Lung (tissue), 17 donors: ENCODE measurements at places on chromosomes 1 and 21.

DNA sequence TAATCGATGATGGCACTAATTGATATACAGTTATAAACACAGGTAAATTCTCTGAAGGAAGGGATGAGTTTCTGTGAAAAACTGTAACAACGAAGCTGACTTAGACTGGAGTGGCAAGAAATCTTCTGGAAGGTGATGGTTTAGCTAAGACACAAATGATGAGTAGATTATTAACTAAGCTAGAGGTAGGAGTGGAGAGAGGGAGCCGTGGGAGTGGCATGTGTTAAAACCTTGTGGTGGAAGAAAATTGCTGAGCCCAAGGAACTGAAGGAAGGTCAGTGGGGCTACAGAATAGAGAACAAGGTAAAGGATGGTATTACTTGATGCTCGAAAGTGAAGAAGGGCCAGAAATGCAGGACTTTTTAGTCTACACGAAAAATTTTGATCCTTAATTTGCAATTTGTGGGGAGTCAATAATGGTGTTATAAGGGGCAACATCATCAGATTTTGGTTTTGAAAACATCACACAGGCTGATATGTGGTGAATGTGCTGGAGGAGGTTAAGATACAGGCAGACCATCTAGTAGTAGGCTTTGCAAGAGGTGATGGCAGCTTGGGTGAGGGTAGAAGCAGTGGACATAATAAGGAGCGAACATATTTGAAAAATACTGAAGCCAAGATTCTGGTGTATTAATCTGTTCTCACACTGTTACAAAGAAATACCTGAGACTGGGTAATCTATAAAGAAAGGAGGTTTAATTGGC is 93.8 kb downstream of the S1PR1 start:
- DNase-seq: no peak

GRCh38 chr1:71222668-71223067 is 141.8 kb upstream of the ZRANB2 start:
- DNase-seq: no peak

- DNase-seq: no peak
Observed at GRCh38 chr1:241775021-241775420, 73.0 kb upstream of the EXO1 start.

- DNase-seq: no peak
Observed at GRCh38 chr1:226937940-226938725, 2.0 kb upstream of the COQ8A start.

DNA sequence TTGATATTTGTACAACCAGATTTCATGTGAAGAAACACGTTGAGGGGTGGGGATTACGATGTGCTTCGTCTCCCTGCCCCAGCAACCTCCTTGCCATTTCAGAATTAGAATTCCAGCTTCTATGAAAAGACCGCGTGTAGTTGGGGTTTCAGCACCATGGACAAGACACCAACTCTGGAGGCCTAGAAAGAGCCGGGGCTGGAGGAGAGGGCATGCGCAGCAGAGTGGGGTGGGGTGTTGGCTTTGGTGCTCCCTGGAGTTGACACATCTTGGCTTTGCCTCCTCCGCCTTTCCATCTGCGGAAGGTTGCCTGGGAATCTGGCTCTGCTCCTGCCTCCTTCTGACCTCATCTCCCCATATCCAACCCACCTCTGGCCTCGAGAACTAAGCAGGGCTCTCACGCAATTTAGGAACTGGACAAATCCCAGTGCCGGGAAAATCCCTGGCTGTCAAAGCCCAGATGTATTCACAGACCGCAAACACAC is 11.8 kb downstream of the HTR6 start:
- peak; percentile 83 for DNase-seq

- peak; percentile 69 for DNase-seq
Observed at GRCh38 chr1:236685917-236686814, at the start of gene ACTN2. TSS of gene ACTN2 (plus strand) at chr1:236686499. CDS start at chr1:236686674, 175 bp downstream.

DNA sequence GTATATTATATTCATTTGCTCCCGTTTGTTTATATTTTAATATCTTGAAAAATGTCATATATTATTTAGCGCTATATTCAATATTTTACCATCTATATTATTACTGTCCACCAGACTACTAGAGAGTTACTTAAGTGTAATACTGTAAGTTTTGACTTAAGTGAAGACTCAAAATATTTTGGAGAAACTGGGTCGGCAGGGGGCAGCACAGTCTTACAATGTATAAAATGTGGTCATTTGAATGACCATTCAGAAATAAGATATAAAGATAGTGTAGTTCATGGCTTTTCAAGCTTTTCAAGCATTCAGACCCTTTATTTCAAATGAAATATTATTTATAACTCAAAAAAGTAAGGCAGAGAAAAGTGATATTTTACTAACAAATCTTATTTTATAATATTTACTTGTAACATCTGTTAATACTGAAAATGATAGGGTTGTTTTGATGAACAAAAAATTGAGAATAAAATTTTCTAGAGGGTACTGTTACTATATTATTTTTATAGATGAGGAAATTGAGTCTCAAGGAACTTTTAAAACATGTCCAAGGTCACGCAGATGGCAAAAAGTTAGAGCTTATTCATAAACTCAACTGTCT is 89.0 kb upstream of the SERTAD4 start:
- DNase-seq: peak; percentile 85

DNA sequence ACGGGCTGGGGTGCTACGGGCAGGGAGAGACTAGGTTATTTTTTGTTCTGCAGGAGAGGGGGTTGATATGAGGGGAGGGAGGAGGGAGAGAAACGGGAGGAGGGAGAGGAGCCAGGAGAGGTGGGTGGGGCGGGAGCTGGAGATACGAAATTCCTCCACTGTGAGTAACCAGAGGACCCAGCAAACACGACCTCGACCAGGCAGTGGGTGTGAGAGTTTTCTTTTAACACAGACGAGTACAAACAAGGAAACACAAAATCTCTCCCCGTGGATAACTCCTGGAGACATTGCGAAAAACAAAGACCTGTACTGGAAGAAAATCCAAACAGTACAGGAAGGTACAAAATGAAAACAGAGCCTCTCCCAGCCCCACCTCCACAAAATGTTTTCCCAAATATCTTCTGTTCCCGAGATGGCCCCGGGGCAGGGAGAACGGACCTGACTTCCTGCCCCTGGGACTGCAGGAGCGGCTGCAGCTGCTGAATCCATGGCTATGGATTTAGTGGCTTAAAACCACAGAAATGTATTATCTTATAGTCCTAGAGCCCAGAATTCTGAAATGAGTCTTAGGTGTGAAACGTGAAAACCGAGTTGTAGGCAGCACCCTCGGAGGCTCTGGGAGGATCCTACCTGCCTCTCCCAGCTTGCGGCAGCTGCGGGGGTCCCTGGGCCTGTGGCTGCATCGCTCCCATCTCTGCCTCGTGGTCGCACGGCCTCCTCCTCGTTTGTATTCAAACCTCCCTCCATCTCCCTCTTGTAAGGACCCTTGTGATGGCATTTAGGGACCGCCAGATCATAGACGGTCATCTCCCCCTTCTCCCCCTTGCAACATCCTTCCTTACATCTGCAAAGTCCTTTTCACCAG is 82.2 kb downstream of the RIPK4 start:
- no peak for DNase-seq

DNA sequence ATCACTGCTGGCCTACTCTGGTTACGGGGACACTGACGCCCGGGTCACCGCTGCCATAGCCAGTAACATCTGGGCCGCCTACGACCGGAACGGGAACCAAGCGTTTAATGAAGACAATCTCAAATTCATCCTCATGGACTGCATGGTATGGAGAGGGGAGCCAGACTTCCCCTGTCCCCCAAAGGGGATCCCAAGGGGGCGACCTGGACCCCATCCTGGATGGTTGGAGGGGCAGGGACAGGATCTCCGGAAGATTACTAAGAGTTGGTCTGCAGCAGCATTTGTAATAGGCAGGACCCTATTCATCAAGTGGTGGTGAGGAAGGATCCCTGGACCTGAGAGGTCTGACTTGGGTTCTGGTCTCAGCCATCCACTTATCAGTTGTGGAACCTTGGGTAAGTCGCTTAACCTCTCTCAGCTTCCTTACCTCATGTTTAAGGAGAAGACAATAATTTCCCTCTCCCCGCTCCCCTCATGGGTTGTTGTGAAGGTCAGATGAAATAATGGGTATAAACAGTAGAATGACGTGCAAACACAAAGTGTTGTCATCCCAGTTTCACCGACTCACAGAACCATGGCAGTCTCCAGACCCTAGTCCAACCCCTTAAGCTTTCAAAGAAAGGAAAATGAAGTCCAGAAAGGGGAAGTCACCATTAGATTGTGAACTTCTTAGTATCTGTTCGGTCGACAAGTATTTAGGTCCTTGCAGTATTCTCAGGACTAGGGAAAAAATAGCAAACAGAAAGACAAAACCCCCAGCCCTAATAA is 883 bp downstream of the LAMTOR2 start:
- no peak for DNase-seq

DNA sequence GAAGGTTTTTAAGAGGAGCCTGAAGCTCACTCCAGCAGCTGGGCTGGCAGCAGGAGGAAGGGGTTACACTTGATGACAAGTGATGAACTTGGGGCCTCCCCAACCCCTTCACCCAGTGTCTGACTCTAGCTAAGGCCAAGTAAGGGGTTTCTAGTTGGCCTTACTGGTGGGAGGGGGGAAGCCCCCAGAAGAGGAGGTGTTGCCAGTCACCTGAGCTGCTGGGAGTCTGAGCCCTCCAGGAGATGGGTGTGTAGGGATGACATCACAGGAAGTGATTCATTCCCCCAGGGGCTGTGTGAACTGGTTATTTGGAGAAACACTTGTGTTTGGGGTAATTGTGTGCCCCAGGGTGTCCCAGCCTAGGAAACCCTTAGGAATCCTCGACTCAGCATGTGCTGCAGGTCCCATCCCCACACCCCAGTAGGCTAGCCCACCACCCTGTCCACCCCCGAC is 3.1 kb downstream of the PADI1 start:
- DNase-seq: peak; percentile 18

DNA sequence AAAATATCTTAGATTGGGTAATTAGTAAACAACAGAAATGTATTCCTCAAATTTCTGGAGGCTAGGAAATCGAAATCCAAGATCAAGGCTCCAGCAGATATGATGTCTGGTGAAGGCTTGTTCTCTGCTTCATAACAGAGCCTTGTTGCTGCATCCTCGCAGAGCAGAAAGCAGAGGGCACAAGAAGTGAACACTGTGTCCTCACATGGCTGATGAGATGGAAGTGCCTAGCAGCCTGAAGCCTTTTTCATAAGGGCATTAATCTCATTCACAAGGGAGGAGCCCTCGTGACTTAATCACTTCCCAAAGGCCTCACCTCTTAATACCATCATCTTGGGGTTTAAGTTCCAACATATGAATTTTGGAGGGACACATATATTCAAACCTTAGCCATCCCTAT is 77.2 kb upstream of the FOXD3 start:
- DNase-seq: no peak

DNA sequence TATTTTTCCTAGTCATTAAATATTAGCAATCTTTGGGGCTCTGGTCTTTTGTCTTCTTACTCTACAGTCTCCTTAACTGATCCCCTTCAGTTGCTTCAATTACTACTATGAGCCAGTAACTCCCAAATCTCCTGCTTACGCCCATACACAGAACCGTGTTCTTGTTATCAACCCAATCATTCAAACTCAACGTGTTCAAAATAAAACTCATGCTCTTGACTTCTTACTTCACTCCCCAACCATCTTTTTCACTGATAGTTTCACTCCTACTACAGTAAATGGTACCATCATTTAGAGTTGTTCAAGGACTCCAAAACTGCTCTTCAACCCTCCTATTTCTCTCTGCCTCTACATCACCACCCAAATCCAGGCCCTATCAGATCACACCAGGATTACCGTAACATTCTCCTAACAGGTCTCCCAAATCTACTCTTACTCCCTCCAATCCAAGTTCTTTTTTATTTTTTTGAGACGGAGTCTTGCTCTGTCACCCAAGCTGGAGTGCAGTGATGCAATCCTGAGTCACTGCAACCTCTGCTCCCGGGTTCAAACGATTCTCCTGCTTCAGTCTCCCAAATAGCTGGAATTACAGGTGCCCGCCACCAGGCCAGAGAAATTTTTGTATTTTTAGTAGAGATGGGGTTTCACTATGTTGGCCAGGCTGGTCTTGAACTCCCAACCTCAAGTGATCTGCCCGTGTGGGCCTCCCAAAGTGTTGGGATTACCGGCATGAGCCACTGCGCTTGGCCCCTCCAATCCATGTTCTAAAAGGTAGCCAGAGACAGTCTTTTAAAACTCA is 3.0 kb downstream of the YARS1 start:
- no peak for DNase-seq

GRCh38 chr21:24671901-24672300 is 935.4 kb downstream of the MRPL39 start:
- DNase-seq: no peak

DNA sequence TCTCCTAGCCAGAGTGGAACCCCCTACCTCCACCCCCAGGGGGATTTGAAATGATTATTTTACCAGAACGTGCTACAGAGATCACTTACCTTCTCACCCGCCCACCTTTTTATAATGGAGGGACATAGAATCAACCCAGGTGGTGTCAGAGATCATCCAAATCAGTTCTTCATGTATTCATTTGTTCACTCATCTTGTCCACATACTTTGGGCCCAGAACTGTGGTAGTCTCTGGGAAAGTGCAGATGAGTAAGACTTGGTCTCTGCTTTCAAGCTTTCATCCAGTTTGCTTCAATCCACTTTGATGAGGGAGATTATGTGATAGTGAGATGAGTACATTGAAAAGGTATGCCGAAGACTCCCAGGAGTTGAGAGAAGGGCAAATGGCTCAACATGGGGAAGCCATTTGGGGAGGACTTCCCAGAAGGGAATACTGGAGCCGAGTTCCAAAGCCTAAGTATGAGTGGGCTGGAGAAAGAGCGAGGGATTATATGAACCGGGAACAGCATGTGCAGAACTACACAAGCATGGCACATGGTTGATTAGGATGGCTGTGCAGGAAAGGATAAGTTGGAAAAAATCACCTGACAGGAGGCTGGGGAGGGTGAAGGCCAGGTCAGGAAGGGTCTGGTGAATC is 1.9 kb downstream of the FGGY start:
- DNase-seq: no peak
